Activated naive CD8-positive, alpha-beta T cell treated with anti-CD3 and anti-CD28 coated beads, Interleukin-2, amount 10 ng/mL, durations not matched to agents 7 days and 5 days (primary cell): ENCODE measurements at places on chromosomes 2 and 18. TPM values are rescaled to one million over a fixed set of nuclear protein-coding genes. Genes with fewer than 3 reads are reported as not detected.

DNA sequence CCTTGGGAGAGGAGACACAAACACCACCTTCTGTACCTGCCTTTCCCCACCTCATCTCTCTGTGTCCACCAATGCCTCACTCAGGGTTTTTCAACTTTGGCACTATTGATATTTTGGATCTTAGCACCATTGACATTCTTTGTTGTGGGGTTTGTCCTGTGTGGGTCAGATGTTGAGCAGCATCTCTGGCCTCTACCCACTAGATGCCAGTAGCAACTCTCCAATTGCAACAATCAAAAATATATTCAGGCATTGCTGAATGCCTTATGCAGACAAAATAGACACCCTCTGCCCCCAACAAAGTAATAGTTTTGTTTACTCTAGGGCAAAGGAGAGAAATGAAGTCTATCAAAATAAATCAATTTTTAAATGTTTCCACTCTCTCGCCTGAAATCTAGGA lies 1384.3 kb upstream of the NXPH2 start:
- no peak overlapping the region for H3K4me3 ChIP-seq
- H3K4me1 ChIP-seq, result no peaks in the 10 kb centered on the region
- DNase-seq, result no peak
- no peaks in the 10 kb centered on the region for H3K36me3 ChIP-seq
- H3K27ac ChIP-seq, result no peak overlapping the region

GRCh38 chr2:172109988-172110811 lies 7.5 kb upstream of the DLX2 start:
- no peaks in the 10 kb centered on the region for H3K36me3 ChIP-seq
- peaks cover 55% of the 10 kb centered on the region for H3K27me3 ChIP-seq
- H3K27ac ChIP-seq, result no peak overlapping the region
- H3K4me3 ChIP-seq, result no peak overlapping the region

DNA sequence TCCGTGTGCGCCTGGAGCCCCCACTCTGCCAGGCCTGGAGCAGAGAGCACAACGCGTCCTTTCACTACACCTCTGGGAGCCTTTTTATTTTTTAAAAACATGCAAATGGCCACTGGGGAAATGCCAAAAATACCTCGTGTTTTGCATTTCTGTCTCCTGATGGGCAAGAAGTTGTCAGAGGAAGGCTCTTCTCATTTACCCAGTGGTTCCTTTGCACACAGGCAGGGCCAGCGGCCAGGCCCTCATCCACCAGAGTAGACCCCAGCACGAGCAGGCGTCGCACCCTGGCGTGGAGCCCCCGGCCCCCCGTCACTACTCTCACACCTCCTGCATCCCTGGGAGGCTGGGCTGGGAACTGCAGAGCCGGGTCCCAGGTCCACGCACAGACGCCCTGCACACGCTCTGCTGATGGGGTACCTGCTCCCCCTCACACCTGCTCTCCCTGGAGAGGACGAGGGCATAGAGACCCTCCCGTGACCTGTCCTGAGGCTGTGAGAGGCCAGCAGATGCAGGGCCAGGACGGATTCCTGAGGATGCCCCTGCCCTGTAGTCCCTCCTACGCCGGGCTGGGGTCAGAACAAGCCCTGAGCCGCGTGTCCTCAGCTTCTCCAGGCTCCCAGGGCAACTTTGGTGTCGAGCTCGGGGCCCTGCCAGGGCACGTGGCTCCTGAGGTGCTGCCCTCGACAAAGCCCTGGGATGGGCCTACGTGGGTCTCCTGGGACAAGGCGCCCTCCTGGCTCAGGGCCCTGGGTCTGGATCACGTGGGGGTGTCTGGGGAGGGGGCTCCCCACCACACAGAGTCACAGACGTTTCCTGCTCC lies 65.0 kb downstream of the NFATC1 start:
- H3K27me3 ChIP-seq, result no peaks in the 10 kb centered on the region
- H3K4me3 ChIP-seq, result no peak overlapping the region
- H3K4me1 ChIP-seq, result peaks cover 5% of the 10 kb centered on the region
- H3K36me3 ChIP-seq, result peaks cover 4% of the 10 kb centered on the region

- no peaks in the 10 kb centered on the region for H3K27me3 ChIP-seq
- peaks cover 3% of the 10 kb centered on the region for H3K4me1 ChIP-seq
- no peak overlapping the region for H3K4me3 ChIP-seq
- H3K27ac ChIP-seq, result no peak overlapping the region
- peaks cover 2% of the 10 kb centered on the region for H3K36me3 ChIP-seq
- DNase-seq, result no peak
These were observed 142.8 kb downstream of the TMEM17 start for GRCh38 chr2:62363166-62363565.

GRCh38 chr2:198595721-198596120 lies 791.3 kb downstream of the PLCL1 start:
- H3K27ac ChIP-seq, result no peak overlapping the region
- no peak overlapping the region for H3K4me3 ChIP-seq
- no peaks in the 10 kb centered on the region for H3K27me3 ChIP-seq
- no peak for DNase-seq

DNA sequence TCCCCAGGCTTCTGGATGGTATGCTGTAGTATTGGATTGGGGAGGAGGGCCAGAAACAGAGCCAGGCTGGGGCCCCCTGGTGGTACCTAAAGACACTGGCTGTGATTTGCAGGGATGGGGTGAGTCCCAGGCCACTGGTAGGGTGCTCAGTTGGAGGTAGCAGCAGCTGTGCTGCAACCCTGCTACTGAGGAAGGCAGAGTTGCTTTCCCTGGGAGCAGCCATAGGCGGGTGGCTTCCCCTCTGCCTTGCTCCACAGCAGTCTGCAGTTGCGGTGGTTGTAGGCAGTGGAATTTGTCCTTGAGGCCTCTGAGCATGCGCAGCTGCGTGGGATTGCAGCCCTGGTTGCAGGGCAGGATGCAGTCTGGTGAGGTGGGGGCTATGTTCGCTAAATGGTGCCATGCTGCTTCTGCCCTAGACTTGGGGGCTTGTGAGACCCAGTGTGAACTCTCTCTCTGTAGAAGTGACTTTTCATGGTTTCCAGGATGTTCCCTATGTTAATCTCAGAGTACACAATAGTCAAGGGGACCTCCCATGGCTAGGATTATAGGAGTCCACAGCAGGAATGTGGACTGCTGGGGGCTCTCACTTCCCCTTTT lies 443.5 kb downstream of the XIRP2 start:
- H3K36me3 ChIP-seq, result no peaks in the 10 kb centered on the region
- H3K27ac ChIP-seq, result no peak overlapping the region
- H3K27me3 ChIP-seq, result no peaks in the 10 kb centered on the region
- DNase-seq, result no peak
- H3K4me3 ChIP-seq, result no peak overlapping the region

GRCh38 chr2:197497326-197497725 lies 2.3 kb downstream of the HSPD1 start:
- peak overlapping the region; percentile 66 for H3K27ac ChIP-seq
- H3K4me1 ChIP-seq, result peaks cover 50% of the 10 kb centered on the region
- peak overlapping the region; percentile 91 for H3K4me3 ChIP-seq
- H3K27me3 ChIP-seq, result no peaks in the 10 kb centered on the region

- no peaks in the 10 kb centered on the region for H3K36me3 ChIP-seq
- DNase-seq, result no peak
- peaks cover 16% of the 10 kb centered on the region for H3K4me1 ChIP-seq
- H3K27ac ChIP-seq, result no peak overlapping the region
These were observed 2.2 kb downstream of the HOXD12 start for GRCh38 chr2:176101842-176102241.

DNA sequence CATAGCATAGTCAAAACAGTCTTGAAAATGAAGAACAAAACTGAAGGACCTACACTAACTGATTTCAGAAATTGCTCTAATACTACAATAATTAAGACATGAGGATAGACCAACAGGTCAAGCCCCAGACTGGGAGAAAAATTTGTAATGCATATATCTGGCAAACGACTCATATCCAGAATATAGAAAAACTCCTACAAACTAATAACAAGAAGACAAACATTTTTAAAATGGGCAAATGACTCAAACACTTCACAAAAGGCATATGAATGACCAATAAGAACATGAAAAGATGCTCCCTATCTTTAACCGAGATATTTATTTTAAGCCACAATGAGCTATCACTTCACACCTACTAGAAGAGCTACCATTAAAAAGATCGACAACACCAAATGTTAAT lies 14.2 kb downstream of the TGFBRAP1 start:
- no peak overlapping the region for H3K27ac ChIP-seq
- H3K27me3 ChIP-seq, result no peaks in the 10 kb centered on the region
- no peak overlapping the region for H3K4me3 ChIP-seq
- H3K36me3 ChIP-seq, result peaks cover 5% of the 10 kb centered on the region
- H3K4me1 ChIP-seq, result peaks cover 6% of the 10 kb centered on the region
- DNase-seq, result no peak

GRCh38 chr2:152920846-152921245 lies 202.4 kb downstream of the ARL6IP6 start:
- no peak for DNase-seq
- no peaks in the 10 kb centered on the region for H3K4me1 ChIP-seq
- no peak overlapping the region for H3K4me3 ChIP-seq
- H3K27ac ChIP-seq, result no peak overlapping the region
- no peaks in the 10 kb centered on the region for H3K27me3 ChIP-seq

DNA sequence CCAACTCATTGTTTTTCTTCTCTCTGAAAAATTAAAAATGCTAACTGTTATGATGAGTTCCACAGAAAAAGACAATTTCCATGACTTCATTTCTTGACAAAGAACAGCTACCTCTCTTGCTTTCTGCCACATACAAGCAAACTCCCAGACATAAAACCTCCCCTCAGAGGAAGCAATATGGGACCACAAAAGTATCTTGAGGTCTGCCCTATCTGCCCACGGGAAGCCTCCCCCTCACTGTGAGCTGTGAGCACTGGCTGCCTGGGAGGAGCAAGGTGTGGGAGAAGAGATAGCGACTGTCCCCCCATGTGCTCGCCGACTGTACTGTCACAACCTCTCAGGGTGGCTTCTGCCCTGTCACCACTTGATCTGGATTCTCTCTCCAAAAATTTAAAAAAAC lies 69.7 kb upstream of the NRP2 start:
- H3K36me3 ChIP-seq, result peaks cover 11% of the 10 kb centered on the region
- DNase-seq, result peak; percentile 49
- peak overlapping the region; percentile 59 for H3K4me3 ChIP-seq
- H3K4me1 ChIP-seq, result peaks cover 31% of the 10 kb centered on the region
- H3K27ac ChIP-seq, result peak overlapping the region; percentile 22

DNA sequence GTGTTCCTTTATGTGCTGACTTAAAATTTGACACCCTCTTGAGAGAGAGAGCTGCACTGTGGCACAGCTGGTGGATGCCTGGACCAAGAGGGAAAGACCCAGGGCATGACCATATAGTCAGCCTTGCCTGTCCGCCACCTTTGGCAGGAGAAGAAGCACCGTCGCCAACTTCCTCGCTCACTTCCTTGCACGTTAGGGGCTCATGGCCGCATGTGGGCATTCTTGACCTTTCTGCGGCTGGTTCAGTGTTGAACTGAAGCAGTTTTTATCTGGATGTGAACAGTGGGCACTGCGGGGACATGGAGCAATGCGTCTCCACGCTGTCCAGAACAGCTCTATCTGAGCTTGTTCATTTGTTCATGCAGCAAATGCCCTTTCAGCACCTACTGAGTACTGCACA lies 66.9 kb downstream of the TRAPPC12 start:
- H3K27me3 ChIP-seq, result no peaks in the 10 kb centered on the region
- no peak overlapping the region for H3K27ac ChIP-seq
- DNase-seq, result no peak
- H3K36me3 ChIP-seq, result peaks cover 5% of the 10 kb centered on the region

- no peaks in the 10 kb centered on the region for H3K4me1 ChIP-seq
- no peak overlapping the region for H3K27ac ChIP-seq
- H3K27me3 ChIP-seq, result peaks cover 3% of the 10 kb centered on the region
- no peak for DNase-seq
- H3K36me3 ChIP-seq, result no peaks in the 10 kb centered on the region
These were observed 236.7 kb downstream of the TMX3 start for GRCh38 chr18:68478246-68478645.

GRCh38 chr2:1912771-1913170 lies 168.5 kb upstream of the PXDN start:
- H3K27ac ChIP-seq, result no peak overlapping the region
- no peak overlapping the region for H3K4me3 ChIP-seq
- peaks cover 4% of the 10 kb centered on the region for H3K27me3 ChIP-seq

GRCh38 chr18:58721566-58722239 lies 50.4 kb downstream of the MALT1 start:
- H3K4me3 ChIP-seq, result no peak overlapping the region
- no peak overlapping the region for H3K27ac ChIP-seq
- H3K4me1 ChIP-seq, result peaks cover 14% of the 10 kb centered on the region
- peaks cover 37% of the 10 kb centered on the region for H3K36me3 ChIP-seq
- no peaks in the 10 kb centered on the region for H3K27me3 ChIP-seq

- peak overlapping the region; percentile 97 for H3K27ac ChIP-seq
- H3K4me3 ChIP-seq, result peak overlapping the region; percentile 91
- H3K36me3 ChIP-seq, result peaks cover 38% of the 10 kb centered on the region
These were observed 438 bp downstream of the HSPE1 start for GRCh38 chr2:197500503-197501131.

- H3K4me1 ChIP-seq, result peaks cover 64% of the 10 kb centered on the region
- H3K27me3 ChIP-seq, result no peaks in the 10 kb centered on the region
- H3K27ac ChIP-seq, result peak overlapping the region; percentile 92
These were observed 160.0 kb downstream of the UBE2E3 start for GRCh38 chr2:181140414-181140813.

The KCNG2 gene
- not detected for total RNA-seq

The FHOD3 gene
- total RNA-seq, result not detected

The CRYGC gene
- total RNA-seq, result not detected

The AQP4 gene
- not detected for total RNA-seq

The RAMP1 gene
- 0.68 TPM for total RNA-seq

The SPHKAP gene
- not detected for total RNA-seq

The COLEC11 gene
- 0.77 TPM for total RNA-seq

The VWC2L gene
- not detected for total RNA-seq

The SKOR2 gene
- total RNA-seq, result not detected
